Hypothalamus (tissue), 51 donors: ENCODE measurements at places on chromosomes 1 and 21.

DNA sequence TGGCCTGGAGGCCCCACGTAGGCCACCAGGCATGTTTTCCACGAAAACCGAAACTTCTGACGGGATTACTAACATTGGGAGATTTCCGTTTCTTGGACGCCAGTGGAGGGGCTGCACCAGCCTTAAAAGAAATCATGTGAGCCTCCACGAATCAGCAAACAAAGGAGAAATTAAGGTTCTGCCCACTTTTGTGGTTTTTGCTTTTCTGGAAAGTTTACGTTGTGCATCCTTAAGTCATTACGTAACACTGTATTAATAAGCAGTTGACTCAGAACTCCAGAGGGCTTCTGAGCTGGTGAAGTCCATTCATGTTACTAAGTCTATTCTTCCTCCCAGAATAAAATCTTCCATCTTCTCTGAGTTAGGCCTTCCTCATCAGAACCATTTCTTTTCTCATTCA lies 168.5 kb downstream of the PSMG1 start:
- DNase-seq, result no peak

GRCh38 chr1:58162952-58163550 lies 383.5 kb downstream of the OMA1 start:
- DNase-seq, result no peak

DNA sequence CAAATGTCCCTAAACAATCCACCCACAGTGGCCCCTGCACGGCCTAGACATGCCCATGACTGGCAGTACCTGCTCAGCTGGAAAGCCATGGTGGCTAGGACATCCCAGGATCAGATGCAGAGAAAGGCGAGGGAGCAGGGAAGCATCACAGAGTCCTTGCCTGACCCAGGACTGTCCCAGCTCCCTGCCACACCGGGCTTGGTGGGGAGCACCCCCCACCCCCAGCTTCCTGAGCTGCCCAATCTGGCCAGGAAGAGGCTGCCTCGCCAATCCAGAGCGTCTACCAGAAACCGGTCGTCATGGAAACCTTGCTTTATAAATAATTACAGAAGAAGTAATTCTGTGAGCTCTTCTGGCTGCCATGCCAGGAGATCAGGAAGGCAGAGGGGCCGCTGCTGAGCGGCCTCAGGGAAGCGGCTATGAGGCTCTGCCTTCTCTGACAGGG lies 34.8 kb downstream of the ACOT7 start:
- DNase-seq, result no peak

- DNase-seq, result no peak
Measured at GRCh38 chr1:55618199-55618598, 403.0 kb upstream of the USP24 start.

- DNase-seq, result no peak
Measured at GRCh38 chr1:94095112-94095637, 25.8 kb downstream of the ABCA4 start.

DNA sequence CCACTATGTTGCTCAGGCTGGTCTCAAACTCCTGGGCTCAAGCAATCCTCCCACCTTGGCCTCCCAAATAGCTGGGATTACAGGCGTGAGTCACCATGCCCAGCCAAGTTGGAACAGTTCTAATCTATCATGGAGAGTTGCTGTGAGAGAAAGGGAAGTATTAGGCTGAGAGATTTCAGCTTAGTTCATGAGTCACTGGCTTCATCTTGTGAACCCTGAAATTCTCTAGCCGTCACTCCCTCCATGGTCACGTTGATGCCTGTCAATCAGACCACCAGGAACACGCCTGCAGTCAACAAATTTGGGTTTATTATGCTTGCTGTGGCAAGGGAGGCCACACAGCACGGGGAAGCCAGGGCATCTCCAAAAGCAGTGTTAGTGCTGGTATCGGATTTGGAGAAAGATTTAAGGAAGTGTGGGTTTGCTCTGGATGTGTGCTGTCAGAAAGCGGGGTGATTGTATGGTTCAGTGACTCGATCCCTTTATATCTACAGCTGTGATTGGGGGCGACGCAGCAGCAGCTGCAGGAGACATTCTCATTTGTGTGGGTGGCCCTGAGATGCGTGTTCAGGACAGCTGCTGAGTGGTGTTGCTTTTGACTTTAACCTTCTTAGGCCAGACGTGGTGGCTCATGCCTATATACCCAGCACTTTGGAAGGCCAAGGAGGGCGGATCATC lies 18.7 kb downstream of the UQCRHL start:
- DNase-seq, result no peak

- no peak for DNase-seq
Measured at GRCh38 chr1:18088077-18088594, 19.5 kb upstream of the IGSF21 start.

GRCh38 chr1:32764826-32765569 lies 52.2 kb downstream of the YARS1 start:
- DNase-seq, result no peak

DNA sequence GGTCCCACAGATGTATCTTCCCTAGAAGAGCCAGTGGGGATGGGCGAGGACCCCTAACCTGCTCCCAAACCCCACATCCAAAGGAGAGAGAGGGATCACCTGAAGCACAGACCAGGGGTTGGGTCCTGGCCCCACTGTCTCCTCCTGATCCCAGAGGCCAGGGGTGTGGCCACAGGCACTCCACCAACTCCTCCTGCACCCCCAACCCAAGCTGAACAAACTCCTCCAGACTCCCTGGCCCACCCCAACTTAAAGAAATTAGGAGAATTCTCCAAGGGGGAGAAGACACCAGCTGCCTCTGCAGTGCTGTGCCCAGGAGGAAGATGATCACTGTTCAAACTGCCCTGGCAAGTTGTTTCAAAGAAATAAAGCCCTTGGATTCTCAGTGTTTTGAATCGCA lies 4.5 kb upstream of the PRAMEF12 start:
- no peak for DNase-seq

GRCh38 chr1:152997901-152998300 lies 3.6 kb upstream of the SPRR3 start:
- no peak for DNase-seq

DNA sequence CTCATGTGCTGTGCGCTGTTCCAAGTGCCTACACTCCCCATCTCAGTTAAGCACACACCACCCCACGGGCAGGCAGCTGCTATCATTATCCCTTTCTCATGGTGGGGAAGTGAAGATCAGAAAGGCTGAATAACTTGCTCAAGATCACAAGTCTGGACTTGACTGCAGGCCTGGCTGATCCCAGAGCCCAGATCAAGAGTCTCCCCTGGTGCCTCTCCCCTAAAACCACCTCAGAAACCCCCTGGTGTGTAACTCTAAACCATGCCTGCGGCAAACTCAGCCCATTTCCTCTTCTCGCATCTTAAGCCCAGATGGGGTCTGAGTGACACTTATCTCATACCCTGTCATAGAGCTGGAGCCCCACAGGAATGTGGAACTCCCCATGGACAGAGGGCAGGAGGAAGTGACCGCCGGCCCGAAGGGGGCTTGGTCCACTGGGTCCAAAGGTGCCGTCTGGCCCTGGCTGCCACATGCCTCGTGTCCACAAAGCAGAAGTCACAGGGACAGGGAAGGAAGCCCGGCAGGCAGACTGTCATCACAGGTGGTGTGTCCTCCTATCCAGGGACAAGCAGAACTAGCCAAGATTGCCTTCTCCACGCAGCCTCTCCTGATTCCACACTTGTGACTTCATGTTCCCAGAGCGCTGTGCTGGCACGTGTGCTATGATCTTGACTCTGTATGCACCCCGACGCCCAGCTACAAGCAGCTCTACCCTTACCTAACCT lies 92.1 kb downstream of the SYF2 start:
- no peak for DNase-seq

GRCh38 chr1:53517821-53518352 lies 58.7 kb downstream of the DMRTB1 start:
- no peak for DNase-seq

- no peak for DNase-seq
Measured at GRCh38 chr21:28627691-28628090, 365.0 kb downstream of the LTN1 start.

- no peak for DNase-seq
Measured at GRCh38 chr1:246782120-246782900, 58.1 kb downstream of the SCCPDH start.

DNA sequence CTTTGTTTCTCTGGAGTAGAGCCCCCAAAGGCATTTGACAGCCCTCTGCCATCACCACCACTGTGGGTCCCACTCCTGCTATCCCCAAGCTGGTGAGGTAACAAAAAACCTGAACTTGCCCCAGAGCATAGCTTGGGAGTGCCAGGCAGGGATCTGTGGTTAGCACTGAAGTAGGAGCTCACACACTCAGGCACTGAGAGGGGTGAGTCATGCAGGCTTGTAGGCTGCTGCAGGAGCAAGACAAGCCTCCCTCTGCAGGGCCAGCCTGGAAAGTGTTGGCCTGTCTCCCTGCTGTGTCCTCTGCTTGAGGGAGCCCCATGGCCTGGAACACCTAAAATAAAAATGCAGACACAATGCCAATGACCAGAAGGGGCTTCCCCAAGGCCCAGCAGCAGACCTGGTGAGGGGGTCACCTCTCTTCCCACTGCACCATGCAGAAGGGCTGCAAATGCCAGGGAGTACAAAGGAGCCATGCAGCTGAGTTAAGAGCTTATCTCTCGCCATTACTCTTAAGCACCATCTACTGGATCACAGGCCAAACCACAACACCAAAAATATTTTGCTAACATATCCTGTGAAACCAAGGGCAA lies 108.9 kb upstream of the POGK start:
- no peak for DNase-seq

DNA sequence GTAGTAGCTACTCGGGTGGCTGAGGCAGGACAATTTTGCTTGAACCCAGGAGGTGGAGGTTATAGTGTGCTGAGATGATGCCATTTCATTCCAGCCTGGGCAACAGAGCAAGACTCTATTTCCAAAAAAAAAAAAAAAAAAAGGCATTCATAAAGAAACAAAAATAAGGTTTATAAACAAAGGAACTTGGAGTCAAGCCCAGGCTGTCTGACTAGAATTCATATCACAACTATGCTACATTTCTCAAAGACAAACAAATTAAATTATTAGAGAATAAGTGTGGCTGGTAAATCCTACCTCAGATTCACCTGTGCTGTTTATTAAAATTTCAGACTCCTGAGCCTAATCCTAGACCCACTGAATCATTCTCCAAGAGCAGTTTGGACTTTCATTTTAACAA lies 4.2 kb downstream of the GCLM start:
- DNase-seq, result no peak

GRCh38 chr1:200558866-200559459 lies 61.6 kb downstream of the KIF14 start:
- DNase-seq, result no peak

- no peak for DNase-seq
Measured at GRCh38 chr1:171185091-171185490, at the start of gene FMO2. FMO2 (plus strand) TSS chr1:171185300; CDS start chr1:171185714, 414 bp downstream.

- DNase-seq, result no peak
Measured at GRCh38 chr1:172724765-172725613, 66.1 kb downstream of the FASLG start.

- DNase-seq, result no peak
Measured at GRCh38 chr1:36836196-36836883, 198.0 kb downstream of the GRIK3 start.

- DNase-seq, result no peak
Measured at GRCh38 chr1:85453640-85454194, 11.2 kb downstream of the DDAH1 start.

DNA sequence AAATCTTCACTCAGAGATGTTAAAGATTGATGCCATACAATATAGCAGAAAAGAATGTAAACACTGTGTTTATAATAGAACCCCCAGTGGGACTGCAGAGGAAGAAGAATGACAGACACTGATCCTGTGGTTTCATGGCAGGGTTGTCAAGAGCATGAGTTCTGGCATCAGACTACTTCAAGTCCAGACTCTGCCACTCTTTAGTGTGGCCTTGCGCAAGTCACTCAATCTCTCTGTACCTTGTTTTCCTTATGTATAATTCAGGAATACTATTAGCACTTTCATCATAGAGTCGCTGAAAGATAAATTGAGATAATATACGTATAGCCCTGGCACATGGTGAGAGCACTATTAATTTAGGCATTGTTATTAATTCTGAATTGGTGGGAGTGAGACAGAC lies 38.5 kb upstream of the BCL9 start:
- DNase-seq, result no peak

DNA sequence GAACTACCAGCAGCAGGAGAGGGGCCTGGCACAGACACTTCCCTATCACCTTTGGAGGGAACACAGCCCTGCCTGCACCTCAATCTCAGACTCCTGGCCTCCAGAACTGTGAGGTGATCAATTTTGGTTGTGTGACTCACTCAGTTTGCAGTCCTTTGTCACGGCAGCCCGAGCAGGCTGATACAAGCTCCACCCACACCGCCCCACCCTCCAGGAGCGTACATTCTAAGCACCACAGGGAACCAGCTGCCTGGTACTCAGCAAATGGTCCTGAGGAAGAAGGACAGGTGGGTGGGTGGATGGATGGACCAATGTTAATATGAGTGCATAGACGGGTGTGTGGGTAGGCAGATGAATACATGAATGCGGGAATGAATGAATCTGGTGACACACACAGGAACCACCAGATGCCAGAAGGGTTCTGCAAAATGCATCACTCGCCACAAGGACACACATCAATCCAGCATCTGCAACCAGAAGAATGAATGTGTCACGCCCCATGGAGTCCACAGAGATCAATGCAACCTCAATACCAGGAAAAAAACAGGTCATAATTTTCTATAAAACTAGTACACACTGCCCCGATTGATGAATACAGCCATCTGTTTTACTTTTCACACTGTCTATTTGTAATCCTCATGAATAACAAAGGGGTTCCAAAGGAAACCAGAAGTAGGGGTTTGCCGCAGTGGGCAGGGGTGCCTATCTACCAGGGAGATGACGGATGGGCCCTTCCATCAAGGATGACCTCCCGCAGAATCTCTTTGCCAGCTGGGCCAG lies 284.5 kb downstream of the NPHP4 start:
- DNase-seq, result no peak

DNA sequence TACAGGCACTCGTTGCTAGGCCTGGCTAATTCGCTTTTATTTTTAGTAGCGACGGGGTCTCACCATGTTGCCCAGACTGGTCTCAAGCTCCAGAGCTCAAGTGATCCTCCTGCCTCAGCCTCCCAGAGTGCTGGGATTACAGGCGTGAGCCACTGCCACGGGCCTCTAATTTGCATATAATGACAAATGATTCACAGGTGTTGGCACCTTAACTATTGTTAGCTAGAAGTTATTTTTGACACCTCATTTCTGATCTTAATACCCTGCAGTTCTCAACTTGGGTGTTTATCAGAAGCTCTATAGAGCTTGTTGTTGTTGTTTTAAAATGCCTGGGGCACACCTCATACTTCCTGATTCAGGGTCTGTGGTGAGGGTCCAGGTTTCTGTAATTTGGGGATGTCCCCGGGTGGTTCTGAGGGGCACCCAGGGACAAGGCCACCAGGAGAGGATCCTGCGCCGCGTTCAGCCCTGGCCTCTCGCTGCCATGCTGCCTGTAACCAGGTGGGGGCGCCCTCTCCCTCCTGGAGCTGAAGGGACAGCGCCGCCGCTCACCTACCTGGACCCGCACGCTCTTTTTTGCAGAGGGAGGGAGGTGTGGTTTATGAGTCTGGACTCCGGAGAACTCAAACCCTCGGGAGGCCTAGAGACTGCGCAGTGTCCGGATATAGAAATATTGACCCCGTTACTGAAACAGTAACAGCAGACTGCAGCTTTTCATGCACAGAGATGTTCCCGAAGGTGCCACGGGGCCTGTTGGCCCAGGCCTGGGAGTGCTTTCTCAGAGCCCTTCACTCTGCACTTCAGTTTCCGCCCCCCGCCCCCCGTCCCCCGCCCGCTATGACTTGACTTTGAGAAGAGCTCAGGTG lies 23.0 kb upstream of the NEK2 start:
- DNase-seq, result peak; percentile 61

GRCh38 chr1:11487196-11487751 lies 8.3 kb downstream of the DISP3 start:
- no peak for DNase-seq
